RCC 7860 (cell line): ENCODE measurements at places on chromosomes 11 and 22.

DNA sequence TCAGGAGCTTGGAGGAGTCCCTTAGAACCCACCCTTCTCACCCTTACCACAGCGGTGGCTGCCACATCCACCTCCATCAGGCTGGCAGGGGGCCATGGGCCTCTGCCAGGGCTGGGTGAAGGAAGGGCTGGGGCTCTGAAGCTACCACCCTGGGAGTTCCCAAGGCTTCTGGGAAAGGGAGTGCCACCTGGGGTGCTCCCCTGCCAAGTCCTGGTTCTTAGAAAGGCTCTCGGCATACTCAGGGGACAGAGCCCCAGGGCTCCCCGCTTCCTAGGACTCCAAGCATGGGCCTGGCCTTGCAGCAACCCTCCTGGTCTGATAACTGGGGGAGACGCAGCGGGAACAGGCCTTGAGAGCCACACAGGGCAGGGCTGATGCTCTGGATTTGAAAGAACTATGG lies 438 bp upstream of the PLA2G3 start:
- no peak for DNase-seq

DNA sequence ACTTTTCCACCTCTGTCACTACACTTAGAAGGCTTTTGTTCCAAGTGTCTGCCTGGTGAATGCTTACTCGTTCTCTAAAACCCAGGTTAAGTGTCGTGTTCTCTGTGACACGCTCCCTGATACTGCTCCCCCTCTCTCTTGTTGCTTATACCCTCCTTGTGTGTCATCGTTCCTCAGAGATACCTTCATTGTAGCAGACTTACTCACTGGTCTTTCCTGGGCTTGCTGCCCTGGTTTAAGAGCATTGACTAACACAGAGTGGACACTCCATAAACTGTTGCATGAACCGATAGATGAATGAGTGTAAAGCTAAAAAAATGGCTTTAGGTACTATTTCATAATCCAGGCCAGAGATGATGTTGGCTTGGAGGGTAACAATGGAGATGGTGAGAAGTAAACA lies 171.3 kb downstream of the GRIK4 start:
- peak; percentile 54 for DNase-seq

- no peak for DNase-seq
Observed at GRCh38 chr22:27151407-27151806, 494.0 kb downstream of the MIAT start.

DNA sequence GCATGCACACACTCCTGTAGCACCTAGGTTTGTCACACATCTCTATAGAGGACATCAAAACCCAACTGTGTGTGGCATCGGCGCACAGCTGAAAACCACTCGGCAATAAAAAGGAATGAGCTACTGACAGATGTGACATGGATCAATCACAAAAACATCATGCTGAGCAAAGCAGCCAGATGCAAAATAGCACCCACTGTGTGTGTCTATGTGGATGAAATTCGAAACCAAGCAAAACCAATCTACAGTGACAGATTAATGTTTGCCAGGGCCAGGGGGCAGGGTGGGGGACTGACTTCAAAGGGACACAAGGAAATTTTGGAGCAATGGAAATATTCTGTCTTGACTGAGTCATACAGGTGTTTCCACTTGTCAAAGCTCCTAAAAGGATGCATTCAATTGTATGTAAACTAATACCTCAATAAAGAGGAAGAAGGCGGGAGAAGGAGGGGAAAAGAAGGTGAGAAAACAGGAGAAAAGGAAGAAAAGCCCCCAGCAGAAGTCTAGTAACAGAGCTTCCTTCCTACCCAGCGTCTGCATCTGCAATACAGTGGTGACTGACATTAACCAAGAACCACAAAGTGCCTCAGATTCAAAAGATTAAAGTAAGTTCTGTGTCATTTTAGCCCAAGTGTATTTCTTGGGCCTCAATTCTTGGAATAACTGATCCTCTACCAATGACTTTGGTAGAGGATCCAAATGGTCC lies 49.8 kb downstream of the PACSIN2 start:
- peak; percentile 34 for DNase-seq

DNA sequence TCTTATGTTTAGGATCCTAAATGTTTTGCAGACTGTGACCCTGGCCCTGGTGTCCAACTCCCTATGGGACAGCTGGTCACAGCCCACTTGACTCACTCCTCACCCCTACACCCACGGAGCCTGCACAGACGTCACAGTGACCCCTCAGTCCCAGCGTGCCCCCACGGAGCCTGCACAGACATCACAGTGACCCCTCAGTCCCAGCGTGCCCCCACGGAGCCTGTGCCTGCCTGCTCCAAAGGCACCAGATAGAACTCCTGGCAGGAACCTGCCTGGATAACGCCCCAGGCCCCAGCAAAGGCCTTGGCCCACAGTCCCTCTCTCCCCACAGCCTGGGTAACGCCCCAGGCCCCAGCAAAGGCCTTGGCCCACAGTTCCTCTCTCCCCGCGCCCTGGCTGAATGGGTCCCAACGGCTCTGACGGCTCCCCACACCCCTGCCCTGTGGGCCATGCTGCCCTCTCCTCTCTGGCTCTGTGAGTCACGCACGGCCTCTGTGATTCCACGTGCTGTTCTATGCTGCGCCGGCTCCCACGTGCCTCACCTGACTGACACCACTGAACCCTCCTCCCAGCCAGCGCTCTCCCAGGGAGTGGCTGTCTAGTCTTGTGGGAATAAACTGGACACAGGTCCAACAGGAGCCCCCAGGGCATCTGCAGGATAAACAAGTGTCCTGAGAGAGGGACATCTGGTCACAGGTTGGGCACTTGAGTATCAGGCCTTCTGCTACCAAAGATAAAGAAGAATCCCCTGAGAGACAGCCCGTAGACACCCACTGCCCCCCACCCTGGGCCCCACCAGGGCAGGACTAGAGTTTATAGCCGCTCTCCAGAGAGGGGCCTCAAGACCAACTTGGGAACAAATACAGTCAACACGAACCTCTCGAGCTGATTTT lies 250.3 kb downstream of the BRD1 start:
- no peak for DNase-seq

- no peak for DNase-seq
Observed at GRCh38 chr11:126053415-126054286, 9.0 kb downstream of the CDON start.

GRCh38 chr11:96061069-96061468 lies 137.2 kb upstream of the MTMR2 start:
- no peak for DNase-seq

GRCh38 chr11:129658526-129658867 lies 157.2 kb upstream of the TMEM45B start:
- no peak for DNase-seq

- DNase-seq: no peak
Observed at GRCh38 chr11:95108671-95109551, 19.3 kb downstream of the ENDOD1 start.

DNA sequence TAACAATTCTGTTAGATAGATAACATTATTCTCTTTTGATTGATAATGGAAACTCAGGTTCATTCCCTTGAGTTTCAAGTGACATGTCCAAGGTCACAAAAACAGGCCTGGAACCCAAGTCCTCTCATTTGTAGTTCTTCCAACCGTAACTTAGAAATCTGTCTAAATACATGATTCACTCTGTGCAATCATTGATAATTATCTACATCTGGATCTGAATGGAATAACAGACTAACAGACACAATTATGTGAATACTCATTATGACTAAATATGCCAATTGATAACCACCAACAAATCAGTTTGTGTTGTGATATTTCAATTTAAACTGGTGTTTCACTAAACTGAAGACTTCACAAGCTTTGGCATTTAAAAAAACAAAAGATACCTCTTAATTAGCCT lies 71.0 kb downstream of the RBFOX2 start:
- no peak for DNase-seq

DNA sequence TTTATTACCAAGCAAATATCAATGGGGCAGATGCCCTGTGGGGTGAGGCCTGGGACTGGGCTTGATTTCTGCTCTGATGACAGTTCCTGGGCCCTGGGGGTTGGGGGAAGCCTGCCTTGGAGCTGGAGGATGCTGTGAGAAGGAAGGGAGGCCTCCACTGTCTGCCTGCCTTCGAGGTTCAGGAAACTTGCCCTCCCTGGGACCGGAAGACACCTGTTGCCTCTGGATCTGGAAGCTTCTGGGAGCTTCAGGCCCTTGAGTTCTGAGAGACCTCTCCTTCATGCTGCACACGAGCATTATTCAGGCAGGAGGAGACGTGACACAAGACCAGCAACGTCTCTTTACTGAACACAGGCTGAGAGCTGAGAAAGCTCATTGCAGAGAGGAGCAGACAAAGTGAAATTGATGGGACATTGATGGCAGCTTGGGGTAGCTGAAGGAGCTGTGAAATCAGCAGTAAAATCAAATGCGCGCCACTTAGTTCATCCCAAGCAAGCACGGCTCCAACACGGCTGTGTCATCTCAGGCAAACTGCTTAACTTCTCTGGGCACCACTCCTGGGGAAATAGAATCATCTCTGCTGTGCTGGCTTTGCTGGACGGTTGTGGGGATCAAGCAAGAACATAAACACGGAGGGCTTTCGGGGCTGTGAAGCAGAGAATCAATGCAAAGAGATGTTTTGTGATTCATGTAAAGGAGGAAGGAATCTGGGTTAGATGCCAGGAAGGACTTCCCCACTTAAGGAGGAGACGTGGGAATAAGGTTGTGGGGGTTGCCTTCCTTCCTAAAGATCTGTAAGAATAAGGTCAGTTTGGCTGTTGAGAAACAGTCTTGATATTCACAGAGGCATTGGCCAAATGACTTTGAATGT lies 64.5 kb downstream of the TP53I11 start:
- DNase-seq: no peak

- DNase-seq: no peak
Observed at GRCh38 chr22:35409783-35410662, 10.1 kb downstream of the MCM5 start.

- no peak for DNase-seq
Observed at GRCh38 chr11:65636108-65637031, 1.5 kb upstream of the SIPA1 start.

DNA sequence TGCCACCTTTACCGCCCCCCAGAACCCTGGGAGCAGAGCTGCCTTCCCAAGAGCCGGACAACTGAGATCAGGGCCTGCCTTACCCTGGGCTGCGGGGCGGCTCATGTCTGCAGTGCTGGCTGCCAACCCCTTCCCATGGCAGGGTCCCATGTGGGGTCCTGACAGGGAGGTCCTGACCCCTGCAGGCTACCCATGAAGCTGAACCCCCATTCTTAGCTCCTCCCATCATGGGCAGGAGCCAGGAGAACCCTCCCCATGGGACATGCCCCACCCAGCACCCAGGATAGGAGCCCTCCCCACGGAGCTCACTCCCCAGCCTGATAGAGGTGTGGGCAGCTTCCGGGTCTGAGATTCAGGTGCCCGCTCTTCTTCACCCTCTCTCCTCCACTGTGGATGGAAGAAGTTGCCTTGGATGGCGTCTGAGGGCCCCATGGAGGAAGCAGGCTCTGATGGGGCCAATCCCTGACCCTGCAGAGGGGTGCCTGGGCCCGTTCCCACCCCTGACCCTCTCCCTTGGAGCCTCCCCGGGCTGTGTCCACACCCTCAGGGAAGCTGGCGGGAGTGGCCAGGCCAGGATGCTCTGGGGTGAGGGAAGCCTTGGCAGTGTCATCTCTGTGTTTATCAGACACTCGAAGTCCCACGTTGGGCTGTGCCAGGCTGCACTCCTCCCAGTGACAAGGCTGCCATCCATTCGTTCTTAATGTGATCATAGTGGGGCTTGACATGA lies 1508.2 kb downstream of the BRD1 start:
- no peak for DNase-seq

DNA sequence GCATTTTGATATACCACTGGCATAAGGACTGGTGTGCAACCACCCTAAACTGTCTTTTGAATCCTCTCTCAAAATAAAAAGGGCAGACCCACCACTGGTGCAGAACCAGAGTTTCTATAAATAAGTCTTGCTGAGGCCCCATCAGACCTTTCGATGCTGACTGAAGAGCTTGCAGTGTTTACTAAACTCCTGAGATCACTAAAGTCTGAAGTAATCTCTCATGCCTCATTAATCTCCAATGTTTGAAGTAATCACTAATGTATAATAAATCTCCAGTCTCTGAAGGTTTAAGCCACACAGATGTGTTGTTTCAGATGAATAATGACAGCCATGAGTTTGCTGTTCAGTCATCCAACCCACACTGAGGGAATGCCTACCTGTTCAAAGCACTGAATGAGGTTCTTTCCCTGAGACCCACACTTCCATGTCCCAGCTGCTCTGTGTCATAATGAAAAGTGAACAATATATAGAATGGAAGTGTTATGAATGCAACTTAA lies 50.6 kb upstream of the DEUP1 start:
- DNase-seq: peak; percentile 56

GRCh38 chr22:48088251-48088650 lies 1325.8 kb downstream of the TBC1D22A start:
- DNase-seq: no peak

DNA sequence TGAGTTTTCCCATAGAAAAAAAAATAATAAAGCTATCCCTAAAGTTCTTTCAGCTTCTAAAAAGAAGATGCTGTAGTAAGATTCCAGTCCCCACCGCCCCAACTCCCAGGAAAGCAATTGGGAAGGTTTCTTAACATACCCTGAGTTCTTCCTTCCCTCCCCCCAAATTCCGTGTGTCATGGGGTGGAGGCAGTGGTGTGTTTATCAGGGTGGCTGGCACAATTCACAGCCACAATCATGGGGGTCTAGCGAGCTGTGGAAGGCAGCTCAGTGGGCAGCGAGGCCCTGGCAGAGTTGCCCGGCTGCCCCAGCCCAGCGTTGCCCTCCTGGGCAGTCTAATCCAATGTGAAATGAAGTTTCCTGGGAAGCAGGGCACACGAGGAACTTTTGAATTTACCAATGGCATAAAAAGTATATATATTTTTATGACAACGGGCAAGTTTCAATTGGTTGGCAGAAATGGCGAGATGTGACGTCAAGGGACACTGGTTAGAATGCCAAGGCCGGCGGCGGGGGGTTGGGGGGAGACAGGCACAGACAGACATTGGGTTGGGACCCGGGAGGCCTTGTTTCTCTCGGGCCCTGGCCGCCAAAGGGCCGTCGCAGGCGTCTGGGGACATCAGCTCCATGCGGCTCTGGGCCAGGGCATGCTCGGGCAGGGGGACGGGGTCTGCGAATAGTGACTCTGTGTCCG lies 80.7 kb upstream of the PPARA start:
- peak; percentile 92 for DNase-seq

DNA sequence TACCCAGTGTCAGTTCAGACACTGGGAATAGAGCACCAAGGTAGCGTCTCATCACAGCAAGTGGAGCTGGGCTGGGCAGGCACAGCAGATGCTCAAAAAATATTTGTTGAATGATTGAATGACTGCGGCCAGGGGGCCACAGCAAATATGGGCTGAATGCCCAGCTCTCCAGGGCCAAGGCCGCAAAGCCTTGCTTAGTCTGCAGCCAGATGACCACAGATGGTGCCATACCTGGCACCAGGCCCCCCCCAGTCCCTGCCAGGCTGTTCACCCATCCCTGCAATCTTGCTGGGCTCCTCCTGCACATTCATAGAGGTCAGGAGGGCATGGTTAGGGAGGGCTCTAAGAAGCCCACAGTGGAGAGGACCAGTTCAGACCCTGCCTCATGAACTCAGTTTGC lies 32.9 kb downstream of the ZC3H7B start:
- DNase-seq: no peak

- DNase-seq: no peak
Observed at GRCh38 chr11:34613015-34613414, 7.9 kb upstream of the EHF start.
